ENCODE measurements at places on chromosomes 3 and 15.

DNA sequence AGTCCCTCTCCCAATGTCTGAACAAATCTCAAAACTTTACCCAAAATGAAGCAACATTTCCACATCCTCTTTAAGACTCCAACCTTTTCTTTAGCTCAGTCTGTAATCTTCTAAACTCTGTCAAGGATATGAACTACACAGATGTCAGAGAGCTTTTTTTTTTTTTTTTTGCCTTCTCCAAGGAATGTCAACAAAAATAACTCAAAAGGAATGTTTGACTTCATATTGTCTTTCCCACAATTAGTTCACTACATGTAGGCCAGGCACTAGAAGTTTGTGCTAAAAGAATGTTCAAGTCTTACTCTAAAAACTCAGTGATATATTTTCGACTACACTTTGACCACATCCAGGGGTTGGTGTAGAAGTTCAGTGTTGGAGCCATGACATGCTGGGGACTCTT lies 37.1 kb downstream of the ADAMTS9 start:
- no peak for DNase-seq

- no peak for DNase-seq
Observed at GRCh38 chr15:58584789-58585461, 153.1 kb downstream of the LIPC start.

GRCh38 chr3:28982906-28983305 lies 298.0 kb upstream of the RBMS3 start:
- DNase-seq = no peak

DNA sequence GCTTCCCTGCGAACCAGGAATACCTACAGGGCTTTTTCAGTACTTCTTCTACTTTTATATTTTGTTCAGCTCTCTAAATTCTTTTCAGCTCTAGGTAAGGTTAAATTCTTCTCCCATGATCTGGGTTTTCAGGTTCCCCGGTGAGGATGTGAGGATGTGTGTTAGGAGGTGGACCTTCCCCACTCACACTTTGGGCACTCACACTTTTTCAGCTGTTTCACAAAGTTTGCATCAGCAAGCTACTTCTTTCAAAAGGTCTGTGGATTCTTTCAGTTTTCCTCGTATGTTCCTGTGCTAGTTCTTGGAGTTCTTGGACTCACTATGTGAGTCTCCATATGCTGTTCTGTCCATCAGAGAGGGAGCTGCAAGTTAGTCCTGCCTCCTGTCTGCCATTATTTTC lies 13.9 kb upstream of the OR5K2 start:
- DNase-seq = no peak

- no peak for DNase-seq
Observed at GRCh38 chr15:73632670-73633058, 525 bp downstream of the NPTN start.

- no peak for DNase-seq
Observed at GRCh38 chr15:79442911-79443310, 10.8 kb downstream of the MINAR1 start.

GRCh38 chr3:187334904-187335303 lies 33.3 kb upstream of the RTP4 start:
- no peak for DNase-seq

DNA sequence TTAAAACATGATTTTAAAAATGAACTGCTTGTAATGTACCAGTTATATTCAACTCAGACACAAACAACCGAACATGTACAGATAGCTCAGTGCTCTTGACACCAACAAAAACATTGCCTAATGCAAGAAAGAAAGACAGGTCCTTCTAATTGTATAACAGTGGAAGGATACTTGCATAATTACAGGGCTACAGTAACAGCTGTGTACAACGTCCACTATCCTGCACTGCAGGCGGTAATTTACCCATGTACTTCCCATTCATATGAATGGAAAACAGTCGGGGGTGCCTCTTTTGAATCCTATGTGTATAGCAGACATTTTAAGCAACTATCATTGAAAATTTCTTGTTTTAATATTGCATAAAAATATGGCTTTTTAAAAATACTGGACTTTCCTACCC lies 41.1 kb upstream of the PLSCR5 start:
- no peak for DNase-seq

GRCh38 chr3:148079370-148079769 lies 618.3 kb upstream of the AGTR1 start:
- DNase-seq = no peak

DNA sequence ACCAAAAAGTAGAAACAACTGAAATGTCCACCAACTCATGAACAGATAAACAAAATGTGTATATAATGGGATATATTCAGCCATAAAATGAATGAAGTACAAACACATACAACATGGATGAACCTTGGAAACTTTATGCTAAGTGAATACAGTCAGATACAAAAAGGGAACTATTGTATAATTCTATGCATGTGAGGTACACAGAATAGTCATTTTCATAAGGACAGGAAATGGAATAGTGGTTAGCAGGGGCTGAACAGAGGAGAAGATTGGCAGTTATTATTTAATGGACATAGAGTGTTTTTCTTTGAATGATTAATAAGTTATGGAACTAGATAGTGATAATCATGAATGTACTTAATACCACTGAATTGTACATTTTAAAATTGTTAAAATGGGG lies 20.0 kb upstream of the TRANK1 start:
- no peak for DNase-seq

- DNase-seq = no peak
Observed at GRCh38 chr3:44939581-44940036, 36.4 kb downstream of the ZDHHC3 start.

- DNase-seq = no peak
Observed at GRCh38 chr15:35142578-35142977, 57.5 kb upstream of the NANOGP8 start.

DNA sequence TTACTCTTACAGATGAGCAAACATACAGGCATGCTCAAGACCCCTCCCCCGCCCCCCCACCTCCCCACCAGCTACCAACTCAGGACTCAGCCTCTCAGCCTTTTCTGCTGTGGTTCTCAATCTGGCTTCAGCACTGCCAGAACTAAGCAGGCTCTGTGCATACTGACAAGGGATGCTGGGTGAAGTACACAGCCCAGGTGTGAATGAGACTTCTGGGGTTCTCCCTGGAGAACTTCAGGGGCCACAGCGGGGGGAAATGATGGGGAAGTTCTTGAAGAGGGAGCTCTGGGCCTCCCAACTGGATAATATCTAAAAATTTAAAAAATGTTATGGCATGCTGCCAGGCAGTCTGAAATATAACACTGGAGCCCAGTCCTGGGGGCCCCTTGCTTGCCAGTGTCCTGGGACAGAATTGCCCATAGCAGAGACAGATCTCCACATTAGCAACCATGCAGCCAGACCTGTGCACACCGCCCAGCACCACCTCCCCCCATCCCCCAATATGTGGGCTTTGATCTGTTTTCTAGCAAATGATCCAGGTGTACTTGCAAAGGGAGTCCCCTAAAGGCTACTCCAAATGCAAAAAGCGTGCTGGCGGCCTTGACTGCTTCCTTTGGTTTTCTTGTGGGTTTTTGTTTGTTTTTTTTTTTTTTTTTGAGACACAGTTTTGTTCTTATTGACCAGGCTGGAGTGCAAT lies 41.4 kb downstream of the PGPEP1L start:
- no peak for DNase-seq

- no peak for DNase-seq
Observed at GRCh38 chr3:151113343-151113742, 27.9 kb downstream of the MED12L start.

GRCh38 chr15:40929660-40930429 lies 705 bp downstream of the DLL4 start:
- no peak for DNase-seq

- no peak for DNase-seq
Observed at GRCh38 chr3:124802702-124803101, 72.5 kb downstream of the UMPS start.

- DNase-seq = no peak
Observed at GRCh38 chr15:68774120-68774519, 46.6 kb downstream of the ANP32A start.

- no peak for DNase-seq
Observed at GRCh38 chr3:171736556-171736955, 73.7 kb downstream of the PLD1 start.

DNA sequence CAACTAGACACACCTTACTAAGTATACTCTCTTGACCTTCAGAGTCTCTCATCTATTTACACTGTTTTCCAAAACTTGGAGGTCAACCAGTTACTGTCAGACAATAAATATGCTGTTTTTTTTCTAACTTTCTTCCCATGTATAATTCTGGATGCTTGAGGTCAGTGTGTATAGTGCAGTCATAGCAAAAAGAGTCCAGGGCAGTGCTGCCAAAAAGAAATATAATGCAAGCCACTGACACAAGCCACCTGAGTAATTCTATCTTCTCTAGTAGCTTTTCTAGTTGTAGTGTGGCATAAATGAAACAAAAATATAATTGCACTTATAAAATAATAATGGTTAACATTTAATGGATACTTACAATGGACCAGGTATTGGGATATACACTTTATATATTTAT lies 21.6 kb downstream of the GADL1 start:
- no peak for DNase-seq

DNA sequence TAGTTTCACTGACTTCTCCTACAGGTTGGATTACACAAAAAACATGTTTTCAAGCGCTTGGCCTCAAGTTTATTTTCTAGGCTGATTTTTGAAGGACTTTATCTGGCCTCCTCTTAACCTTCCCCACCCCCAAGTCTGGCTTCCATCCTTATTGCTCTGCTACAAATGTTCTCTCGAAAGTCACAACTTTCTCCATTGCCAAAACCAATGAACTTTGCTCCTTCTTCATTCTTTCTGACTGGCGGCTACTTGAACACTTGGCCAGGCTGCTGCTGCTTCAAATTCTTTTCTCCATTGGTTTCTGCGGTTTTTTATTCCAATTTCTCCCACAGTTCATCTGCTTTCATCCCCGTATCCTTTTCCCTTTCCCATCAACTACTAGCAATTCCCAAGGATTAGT lies 106.6 kb downstream of the TOP2B start:
- no peak for DNase-seq

- DNase-seq = no peak
Observed at GRCh38 chr3:172083995-172084409, 44.6 kb downstream of the FNDC3B start.

- DNase-seq = no peak
Observed at GRCh38 chr3:151890721-151891141, 17.3 kb downstream of the SUCNR1 start.

DNA sequence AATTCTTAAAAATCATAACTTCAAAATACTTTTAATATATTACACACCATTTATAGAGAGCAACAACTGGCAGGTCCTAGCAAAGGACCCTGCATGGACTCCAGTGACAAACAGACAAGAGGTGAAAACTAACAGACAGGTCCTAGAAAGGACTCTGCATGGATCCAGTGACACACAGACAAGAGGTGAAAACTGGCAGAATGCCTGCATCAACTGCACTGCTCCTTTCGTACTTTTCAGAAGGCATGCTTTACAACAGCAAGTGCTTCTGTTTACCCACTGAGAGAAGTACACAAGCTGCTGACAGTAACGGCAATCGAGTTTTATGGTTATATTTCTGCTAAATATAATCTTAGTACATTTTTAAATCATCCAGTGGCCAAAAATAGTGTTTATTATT lies 24.3 kb upstream of the GP5 start:
- DNase-seq = no peak

GRCh38 chr3:57073628-57074027 lies 13.2 kb downstream of the SPATA12 start:
- DNase-seq = no peak

- no peak for DNase-seq
Observed at GRCh38 chr3:128814060-128814459, 65.4 kb upstream of the ACAD9 start.

DNA sequence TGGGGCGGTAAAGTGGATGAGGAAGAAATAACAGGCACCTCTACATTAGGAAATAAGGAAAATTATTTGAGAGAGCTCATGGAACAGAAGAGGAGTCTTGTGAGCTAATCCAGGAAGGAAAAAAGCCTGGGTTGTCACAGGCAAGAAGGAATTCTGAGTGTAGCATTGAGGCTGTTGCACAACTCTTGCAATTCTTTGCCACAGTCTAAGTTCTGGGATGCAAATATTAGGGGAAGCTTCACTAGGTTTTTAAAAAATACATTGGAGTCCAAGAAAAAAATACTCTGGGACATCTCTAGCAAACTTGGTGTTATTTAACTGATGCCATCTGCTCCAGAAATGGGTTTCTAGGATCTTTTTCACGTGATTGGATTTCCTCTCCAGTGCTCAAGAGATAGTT lies 122.3 kb downstream of the SPATA16 start:
- DNase-seq = no peak

DNA sequence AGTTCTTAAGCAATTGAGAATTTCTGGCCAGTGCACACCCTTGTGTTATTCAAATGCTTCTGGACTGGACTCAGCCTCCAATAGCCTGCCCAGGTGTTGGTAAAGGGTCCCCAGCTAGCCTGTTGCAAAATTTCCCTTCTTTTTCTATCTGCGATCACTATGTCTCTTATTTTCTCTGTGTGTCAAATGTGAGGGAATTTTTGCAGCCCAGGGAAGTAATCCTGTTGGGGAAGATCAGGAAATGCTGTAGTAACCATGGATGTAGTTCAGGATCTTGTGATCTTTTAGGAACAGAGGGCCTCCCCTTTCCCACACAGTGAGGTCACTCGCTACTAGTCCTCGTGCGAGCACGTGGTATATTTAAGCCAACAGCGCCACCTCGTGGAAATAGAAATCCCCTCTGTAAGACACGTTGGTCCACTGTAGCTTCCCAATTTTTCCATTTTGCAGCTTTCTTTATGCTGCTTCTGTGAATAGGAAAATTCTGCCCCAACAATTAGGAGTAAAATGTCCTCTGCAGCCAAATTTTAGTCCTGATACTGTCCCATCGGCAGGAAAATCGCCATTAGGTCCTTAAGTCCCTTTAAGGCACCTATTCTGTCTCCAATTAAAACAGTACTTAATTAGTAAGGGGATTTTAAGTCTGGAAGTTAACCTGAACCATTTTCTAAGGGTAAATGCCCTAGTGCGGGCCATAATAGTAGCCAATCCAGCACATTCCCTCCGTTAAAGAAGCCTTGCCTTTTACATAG lies 4.0 kb upstream of the SMCO1 start:
- DNase-seq = peak; percentile 71

- no peak for DNase-seq
Observed at GRCh38 chr15:97941572-97941971, 18.9 kb upstream of the ARRDC4 start.

GRCh38 chr15:73629798-73630429 lies 3.3 kb downstream of the NPTN start:
- DNase-seq = no peak

- no peak for DNase-seq
Observed at GRCh38 chr3:183554377-183554776, 1.1 kb downstream of the KLHL6 start.

DNA sequence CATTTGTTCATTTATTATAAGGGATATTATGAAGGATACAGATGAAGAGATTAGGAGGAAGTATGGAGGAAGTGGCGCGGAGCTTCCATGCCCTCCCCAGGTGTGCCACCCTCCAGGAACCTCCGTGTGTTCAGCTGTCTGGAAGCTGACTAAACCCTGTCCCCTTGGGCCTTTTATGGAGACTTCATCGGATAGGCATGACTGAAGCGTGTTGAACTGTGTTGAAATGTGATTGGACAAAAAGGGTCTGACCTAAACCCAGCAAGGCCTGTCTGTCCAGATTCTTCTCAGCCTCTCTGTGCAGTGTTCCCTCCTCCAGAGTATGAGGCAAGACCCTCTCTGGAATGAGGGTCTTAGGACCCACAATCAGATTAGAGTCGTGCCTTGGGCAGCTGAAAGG lies 31.7 kb downstream of the HACD3 start:
- no peak for DNase-seq

- DNase-seq = no peak
Observed at GRCh38 chr15:40722934-40723333, 28.0 kb downstream of the RAD51 start.
